Motor neuron (in vitro differentiated cells): ENCODE measurements at places on chromosomes 7 and 10. TPM values are rescaled to one million over a fixed set of nuclear protein-coding genes. Genes with fewer than 3 reads are reported as not detected.

AKR1C8 gene
- total RNA-seq, result 0.09 and 0.16 TPM in 2 replicates

FEZF1 gene
- 0.11 TPM in 1 of 2 replicates, not detected in the other for total RNA-seq

UPK3BL2 gene
- 18.1 and 26.2 TPM in 2 replicates for total RNA-seq

DNA sequence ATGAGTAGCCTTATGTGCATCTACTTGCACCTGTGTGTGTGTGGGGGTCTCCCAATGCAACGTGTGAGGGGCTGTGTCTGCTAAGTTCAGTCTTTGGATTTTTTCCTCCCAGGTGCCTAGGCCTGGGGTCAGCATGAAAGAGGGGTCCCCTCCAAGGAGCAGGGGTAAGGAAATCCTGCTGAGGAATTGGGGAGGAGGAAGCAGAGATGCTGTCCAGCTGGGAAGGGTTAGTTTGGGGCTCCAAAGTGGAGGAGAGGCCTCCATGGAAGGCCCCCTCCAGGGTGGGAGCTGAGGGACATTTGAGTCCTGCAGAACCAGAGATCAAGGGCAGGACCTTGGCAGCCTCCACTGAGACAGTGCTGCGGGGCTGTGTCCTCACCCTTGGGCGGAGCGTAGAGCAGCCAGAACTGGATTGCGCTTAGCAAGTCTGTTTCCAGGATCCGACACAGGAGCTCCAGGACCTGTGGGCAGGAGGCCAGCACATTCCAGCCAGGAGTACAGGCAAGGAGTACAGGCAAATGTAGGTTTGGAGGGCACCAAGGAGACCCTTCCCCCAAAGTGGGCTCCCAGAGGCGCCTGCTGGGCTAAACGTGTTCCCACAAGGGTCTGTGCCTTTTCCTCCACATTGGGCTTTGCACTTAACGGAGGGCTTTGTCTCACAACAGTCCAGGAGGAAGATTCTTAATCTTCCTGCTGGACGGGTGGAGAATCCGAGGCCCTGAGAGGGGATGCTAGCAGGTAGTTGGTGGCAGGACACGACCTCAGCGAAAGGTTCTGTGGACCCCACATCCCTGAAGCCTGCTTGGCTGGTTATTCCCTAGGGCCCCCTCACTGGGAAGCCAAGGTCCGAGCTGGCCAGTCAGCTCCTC, 10.1 kb downstream of the TBATA start:
- no peak for ATAC-seq

- no peak for ATAC-seq
These were observed 239.8 kb downstream of the FZD1 start for GRCh38 chr7:91503934-91504555.

GRCh38 chr7:90425376-90425775, 22.1 kb downstream of the CLDN12 start:
- no peak for ATAC-seq

GRCh38 chr7:148419856-148420832, 170.4 kb upstream of the C7orf33 start:
- ATAC-seq, result no peak

GRCh38 chr7:131934452-131934851, 378.0 kb upstream of the PODXL start:
- ATAC-seq, result no peak

GRCh38 chr7:80940539-80941207, 21.8 kb upstream of the SEMA3C start:
- ATAC-seq, result no peak
